ENCODE measurements at places on chromosomes 2 and 18. TPM values are rescaled to one million over a fixed set of nuclear protein-coding genes. Genes with fewer than 3 reads are reported as not detected.

DNA sequence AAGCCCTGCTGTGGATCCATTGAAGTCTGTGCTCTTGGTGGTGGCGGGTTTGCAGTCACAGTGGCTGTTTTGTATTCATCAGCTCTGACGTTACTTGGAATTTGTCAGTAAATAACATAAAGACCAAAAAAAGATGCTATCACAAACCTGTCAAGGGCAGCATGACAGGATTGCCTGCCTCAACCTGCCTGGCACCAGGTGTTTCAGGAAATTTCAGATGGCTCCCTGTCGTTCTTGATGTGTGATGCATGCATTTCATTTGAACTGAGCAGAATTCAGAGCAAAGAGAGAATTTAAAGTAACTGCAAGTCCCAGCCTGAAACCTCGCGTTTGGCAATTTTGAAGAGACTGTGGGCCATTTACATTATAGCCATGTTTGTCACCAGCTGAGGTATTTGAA, 50.3 kb upstream of the EPC2 start:
- DNase-seq = no peak

DNA sequence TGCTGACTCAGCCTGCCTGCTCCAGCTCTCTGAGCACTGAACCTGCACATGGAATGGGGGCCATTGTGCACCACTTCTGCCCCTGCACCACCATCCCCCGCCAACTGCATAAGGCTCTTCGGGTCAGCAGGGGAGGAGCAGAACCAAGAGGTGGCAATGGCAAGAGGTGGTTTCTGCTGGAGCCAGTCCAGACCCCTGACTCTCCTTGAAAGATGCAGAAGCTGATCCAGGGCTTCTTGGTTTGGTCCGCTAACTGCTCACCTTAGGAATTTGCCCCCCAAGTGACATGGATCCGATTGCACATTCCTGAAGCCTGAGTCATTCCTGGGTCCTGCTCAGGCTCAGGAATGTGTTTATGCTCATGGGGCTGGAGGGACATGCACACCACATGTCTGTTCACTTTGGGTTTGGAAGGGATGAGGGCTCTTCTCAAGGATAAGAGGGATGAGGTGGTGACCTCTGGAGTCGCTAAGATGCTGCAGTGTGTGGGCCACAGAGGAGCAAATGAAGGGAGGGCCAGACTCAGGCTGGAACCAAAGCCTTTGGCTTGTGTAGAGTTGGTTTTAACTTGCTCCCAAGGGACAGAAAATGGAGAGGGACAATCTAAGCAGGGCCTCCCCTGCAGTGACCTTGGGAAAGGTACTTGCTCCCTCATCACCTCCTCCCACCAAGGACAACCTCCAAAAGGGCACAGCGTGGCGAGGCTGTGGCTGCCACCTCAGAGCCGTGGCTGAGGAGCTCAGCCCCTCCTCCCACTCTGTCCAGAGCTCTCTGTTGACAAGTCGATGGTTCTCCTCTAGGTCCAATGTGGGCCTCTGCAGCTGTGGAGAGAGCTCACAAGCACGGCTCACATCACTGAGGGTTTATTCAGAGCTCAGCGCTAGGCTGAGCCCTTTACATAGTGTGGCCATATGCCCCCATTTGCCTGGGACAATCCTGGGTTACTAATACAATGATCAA, 66.2 kb downstream of the HS1BP3 start:
- peak; percentile 98 for DNase-seq

GRCh38 chr18:10002280-10002679, 88.5 kb downstream of the VAPA start:
- no peak for DNase-seq

The GKN1 gene
- not detected for total RNA-seq

GRCh38 chr2:6960659-6961058, 43.4 kb downstream of the RNF144A start:
- no peak for DNase-seq

DNA sequence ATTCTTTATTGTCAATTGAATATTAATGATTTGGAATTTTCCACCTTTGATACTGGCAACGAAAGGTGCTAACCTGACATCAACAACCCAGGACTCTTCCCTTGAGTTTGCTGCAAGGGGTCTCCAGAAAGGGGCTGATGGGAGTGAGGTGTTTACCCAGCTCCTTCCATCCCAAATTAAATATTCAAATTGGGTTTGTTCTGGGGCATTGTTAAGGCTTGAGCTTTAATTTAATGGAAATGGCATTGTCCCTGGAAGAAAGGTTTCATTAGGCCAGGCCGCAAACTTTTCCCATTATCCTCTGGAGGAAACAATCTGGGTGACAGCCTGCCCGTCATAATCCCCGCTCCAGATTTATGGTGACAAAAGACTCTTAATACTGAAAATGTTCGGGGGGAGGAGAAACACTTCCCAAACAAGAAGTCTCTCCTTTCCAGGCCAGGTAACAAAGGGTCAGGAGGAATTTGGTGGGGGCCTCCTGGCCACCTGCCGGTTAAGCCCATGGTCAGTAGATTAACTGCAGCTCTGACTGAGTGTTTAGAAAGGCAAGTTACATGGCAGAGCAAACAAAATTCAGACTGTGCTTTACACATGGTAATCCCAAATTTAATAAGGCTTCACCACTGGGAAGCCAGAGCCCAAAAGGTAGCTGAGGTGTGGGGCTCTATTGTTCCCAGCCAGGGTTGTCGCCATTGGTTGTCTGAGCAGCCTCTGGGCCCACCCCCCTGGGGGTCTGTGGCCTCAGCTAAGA, 151.4 kb upstream of the SIX3 start:
- no peak for DNase-seq

The PRSS56 gene
- not detected for total RNA-seq

DNA sequence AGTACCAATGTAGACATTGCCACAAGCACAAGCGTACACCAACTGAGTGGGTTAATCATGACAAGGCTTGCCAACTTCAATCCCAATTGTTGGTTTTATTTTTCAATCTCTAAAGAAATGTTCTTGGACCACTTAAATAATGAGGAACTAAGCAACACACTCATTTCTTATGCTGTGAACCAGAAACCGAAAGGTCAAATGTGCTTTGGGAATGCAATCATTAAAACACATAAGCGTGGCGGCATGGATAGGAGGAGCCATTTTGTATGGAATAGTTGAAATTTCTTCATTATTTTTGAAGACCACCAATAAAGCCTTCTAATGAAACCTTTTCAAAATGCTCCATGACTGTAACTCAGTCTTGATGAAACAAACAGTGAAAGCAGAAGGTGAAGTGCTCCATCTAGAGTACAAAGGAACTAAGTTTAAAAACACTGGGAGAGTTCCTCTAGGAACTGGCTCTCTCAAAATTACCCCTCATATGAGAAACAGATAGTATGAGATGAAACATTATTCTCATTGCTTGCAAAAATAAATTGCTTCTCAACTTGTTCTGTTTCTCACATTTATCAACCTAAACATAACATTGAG, 113.2 kb upstream of the CHST9 start:
- no peak for DNase-seq

DNA sequence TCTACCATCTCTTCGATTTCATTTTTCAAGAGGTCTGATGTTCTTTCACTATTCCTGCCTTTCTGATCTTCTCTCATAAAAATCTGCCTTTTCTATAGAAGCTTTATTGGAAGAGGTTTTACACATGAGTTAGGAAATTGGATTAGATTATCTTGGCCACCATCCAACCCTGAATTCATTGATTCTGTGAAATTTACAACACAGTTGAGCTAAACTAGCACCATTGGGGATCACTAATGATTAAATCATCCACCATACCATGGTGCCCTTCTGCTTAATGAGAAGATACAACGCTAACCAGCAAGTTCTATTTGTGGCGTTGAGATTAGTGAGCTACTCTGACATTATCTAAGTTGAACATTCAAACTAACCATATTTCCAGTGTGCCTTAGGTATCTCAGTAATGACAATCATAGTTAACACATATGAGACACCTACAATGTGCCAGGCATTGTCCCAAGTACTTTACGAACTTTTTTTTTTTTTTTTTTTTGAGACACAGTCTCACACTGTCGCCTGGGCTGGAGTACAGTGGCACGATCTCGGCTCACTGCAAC, 17.3 kb upstream of the LBH start:
- no peak for DNase-seq

The CHRNG gene
- total RNA-seq = not detected

The D2HGDH gene
- 13.9 TPM for total RNA-seq

DNA sequence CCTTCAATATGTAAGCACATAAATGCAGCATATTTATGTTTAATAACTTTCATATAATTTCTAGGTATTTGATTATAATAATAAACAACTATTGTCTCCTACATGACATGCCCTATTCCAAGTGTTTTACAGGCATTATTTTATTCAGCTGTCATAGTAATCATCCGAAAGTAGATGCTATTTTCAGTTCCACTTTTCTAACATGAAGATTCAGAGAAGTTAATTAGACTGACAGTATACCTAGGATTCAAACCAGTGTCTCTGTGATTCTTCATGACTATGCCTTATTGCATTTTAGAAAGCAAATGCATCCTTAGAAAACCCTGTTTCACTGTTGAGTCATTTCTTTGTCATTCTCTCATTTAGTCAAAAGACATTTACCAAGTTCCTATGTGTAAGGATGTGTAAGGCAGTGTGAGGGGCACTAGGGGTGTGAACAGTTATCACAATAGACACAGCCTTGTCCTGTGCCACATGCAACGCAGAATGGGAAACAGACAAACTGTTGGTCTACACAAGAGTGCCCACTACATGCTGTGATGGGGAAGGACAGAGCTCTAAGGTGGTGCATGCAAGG, 79.8 kb downstream of the DTNA start:
- no peak for DNase-seq

- DNase-seq = no peak
These were observed 520.5 kb downstream of the KCNJ3 start for GRCh38 chr2:155218945-155219344.

DNA sequence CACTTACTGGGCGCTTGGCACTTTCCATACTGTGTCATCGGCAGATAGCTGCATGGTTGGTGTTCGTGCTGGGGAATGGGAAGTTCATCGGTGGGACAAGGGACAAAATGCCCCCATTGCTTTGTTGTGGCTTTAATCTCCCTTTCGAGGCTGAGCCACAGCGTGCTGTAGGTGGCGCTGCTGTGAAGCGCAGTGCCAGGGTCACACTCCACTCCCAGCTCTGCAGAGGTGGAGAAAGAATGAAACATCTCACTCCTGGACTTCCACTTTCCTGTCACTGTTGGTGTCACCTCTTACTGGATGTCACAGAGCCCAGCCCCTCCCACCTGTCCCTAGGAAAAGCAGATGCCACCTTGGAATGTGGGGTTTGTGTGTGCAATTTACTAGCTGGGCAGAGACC, 8.7 kb downstream of the TYMS start:
- no peak for DNase-seq

GRCh38 chr2:152440049-152440448, 105.1 kb downstream of the FMNL2 start:
- DNase-seq = no peak

DNA sequence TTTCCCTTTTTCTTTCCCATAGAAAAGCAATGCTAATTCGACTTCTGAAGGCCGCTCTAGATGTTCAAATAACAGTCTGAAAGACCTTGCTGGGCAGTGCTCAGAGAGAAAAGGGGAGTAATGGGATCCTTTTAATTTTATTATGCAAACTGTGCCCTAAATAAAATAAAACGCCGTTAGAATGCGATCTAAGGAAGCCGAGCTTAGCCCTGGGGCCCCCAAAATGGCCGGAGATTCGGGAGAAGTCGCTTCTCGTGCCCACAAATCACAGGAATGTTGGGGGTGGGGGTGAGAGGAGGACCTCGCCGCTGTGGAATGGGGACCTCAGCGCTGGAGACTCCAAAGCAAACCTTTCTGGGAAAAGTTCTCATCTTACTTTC, 8.4 kb upstream of the POU3F3 start:
- no peak for DNase-seq

The ITGB6 gene
- total RNA-seq = 50.4 TPM

- DNase-seq = no peak
These were observed 6.5 kb upstream of the GPR35 start for GRCh38 chr2:240618776-240619175.

- no peak for DNase-seq
These were observed 65.8 kb downstream of the ETAA1 start for GRCh38 chr2:67462738-67463496.

The UGT1A5 gene
- total RNA-seq = not detected

DNA sequence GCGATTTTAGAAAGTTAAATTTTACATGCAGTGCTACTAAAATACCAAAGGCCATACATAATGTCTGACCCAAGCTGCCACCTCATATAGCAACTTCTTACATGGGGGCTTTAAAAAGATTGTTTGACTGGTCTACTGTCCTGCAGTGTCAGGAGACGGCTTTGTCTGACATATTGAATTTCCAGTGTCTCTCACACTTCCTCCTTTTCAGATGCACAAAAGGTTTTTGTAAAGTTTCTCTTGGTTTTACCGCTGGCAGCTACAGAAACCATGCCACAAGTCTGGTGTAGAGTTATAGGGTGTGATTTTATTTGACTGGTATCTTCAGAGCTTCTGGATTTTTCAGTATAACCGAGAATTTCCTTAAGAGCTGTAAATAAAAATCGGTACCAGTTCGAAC, 1.1 kb upstream of the ASAP2 start:
- no peak for DNase-seq

DNA sequence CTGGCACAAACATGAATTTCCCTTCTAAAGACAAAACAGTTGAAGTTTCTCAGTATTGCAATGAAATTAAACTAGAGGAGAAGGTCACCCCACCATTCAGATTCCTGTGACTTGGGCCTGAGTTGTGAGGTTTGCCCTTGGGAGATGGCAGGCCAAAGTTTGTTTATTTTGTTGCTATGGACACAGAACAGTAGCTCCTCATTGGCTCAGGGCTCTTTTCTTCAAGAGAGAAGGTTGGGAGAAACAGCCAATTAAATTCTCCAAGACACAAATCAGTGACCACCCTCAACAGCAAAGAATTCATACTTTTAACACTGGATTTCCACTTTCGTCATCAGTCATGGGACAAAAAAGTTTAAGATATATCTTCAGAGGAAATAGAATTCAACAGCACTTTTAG, at the start of gene FLACC1:
Gene FLACC1, minus strand, starts transcription at position 125 of the 400 bp plus-strand sequence. CDS start 5,941 bp downstream, outside the sequence.
- DNase-seq = peak; percentile 64

- no peak for DNase-seq
These were observed 44.6 kb upstream of the SMAD2 start for GRCh38 chr18:47975105-47975504.

The MAP3K19 gene
- total RNA-seq = not detected

The MYCN gene
- total RNA-seq = 0.51 TPM

GRCh38 chr2:233338812-233339368, 15.4 kb upstream of the DGKD start:
- no peak for DNase-seq

DNA sequence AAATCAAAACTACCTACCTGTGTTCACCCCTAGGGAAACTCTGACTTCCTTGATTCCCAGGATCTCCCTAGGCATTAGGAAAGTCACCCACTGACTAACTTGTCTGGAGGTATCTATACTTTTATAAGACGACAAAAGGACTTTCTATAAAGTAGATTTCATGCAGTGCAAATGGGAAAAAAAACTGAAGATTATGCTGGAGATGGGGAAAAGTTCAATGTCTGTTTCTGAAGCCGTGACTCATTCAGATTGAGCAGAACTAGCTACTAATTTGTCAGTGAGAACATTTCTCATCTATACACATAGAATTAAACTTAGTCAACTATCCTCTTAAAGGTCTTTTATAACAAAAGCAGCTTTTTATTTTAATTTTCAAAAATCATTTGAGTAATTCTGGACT, 6.0 kb downstream of the SEPTIN10 start:
- no peak for DNase-seq

Measured in epithelial cell of proximal tubule (primary cell).